ENCODE measurements at places on chromosomes 7 and 10.

GRCh38 chr7:2173189-2173827, 59.4 kb downstream of the MAD1L1 start:
- DNase-seq = no peak

DNA sequence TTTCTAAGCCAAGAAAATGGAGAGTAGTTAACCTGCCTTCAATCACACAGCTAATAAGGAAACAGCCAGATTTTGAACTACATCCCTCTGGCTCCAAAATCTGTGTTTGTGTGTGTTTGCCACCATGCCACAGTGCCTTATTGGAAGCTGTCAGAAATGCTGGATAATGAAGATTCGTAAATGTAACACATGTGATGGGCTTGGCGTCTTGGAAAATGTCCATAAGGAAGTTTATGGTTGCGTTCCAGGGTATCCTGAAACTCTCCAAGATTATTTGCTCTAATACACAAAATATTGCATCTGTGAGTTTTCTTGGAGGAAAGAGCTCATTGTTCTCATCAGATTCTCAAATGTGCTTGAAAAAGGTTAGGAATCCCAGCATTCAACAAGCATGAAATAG, 22.7 kb downstream of the MYOF start:
- DNase-seq = no peak

DNA sequence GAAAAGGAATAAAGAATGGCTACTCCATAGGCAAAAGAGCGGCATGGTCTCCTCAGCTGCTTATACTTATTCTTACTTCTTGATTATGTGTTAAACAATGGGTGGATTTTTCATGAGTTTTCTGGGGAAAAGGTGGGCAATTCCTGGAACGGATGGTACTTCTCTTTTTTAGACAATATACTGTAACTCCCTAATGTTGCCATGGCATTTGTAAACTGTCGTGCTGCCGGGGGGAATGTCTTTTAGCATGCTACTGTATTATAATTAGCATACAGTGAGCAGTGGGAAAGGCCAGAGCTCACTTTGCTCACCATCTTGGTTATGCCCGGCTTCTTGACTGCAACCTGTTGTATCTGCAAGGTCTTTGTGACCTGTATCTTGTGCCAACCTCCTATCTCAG, 372.1 kb upstream of the AKR1E2 start:
- DNase-seq = no peak

- DNase-seq = no peak
Observed at GRCh38 chr7:50923476-50923875, 140.8 kb upstream of the GRB10 start.

DNA sequence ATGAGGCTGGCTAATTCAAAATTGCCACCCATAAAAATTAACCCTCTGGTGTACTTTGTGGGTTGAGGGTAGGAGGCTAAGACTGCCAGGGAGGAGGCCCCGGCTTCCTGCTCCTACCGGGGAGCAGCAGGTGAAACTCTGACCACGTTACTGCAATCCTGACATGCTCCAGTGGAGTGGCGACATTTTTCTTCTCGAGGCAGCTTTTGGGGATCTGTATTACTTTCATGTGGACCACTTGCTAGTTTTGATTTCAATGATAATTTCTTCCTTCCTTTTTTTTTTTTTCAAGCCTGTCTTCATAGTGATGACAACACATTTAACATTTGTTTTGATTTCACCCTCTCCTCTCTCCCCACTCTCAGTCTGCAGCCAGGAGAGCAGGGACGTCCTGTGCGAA, 14.6 kb downstream of the GATA3 start:
- DNase-seq = no peak

All from neural crest cell (in vitro differentiated cells).